ENCODE measurements at places on chromosomes 16 and 17. TPM values are rescaled to one million over a fixed set of nuclear protein-coding genes. Genes with fewer than 3 reads are reported as not detected.

DNA sequence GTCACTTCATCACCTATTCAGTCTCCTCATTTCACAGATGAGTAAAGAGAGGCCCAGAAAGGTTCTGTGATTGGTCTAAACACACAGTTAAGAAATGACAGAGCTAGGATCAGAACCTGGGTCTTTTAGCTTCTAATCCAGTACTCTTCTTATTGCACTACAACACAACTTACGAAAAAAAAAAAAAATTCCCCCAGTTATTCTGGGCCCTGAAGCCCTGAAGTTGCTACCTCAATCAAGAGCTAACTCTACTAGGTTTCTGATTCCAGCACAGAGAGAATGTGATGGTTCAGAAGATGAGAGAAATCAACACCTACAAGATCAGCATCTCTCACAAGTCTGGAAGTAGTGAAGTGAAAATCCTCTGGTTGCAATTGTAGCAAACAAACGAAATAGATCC, 37.3 kb downstream of the GRB7 start:
- peaks cover 46% of the 10 kb centered on the region for H3K36me3 ChIP-seq
- DNase-seq = no peak
- H3K4me3 ChIP-seq = peak overlapping the region; percentile 89
- H3K4me1 ChIP-seq = peaks cover 84% of the 10 kb centered on the region
- peak overlapping the region; percentile 92 for H3K27ac ChIP-seq

- H3K4me1 ChIP-seq = no peaks in the 10 kb centered on the region
- H3K36me3 ChIP-seq = no peaks in the 10 kb centered on the region
- no peak overlapping the region for H3K4me3 ChIP-seq
- H3K27ac ChIP-seq = no peak overlapping the region
Observed at GRCh38 chr16:10787304-10787703, 31.3 kb downstream of the TVP23A start.

DNA sequence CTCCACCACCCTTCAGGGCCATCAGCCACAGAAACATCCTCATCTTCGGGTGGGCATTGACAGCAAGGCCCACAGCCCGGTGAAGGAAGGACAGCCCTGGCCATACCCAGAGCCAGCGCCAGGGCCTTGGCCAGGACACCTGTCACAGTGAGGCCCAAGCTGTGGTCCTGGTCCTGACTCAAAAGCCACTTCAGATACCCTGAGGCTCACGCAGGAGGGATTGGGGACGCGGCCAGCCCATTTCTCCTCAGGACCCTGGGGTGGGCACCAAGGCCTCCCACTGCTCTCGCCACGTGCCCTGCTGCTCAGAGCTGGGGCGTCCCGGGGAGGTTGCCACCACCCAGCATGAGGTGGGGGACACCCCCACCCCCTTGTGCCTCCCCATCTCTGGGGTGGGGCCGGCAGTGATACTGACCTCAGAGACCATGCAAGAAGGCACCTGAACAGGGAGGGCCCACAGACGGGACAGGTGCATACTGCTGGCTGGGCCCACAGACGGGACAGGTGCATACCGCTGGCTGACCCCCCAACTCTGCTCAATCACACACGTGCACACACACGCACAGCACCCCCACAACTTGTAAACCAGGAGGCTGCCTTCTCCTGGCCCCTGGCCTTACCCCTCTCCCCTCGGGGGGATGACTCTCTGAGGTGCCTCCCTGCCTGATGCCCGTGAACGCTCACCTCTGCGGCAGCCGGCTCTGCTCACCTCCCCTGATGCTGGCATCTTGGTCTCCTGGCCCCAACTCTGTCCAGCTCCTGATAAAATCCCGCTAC, 14.2 kb downstream of the SLC7A5 start:
- peaks cover 39% of the 10 kb centered on the region for H3K36me3 ChIP-seq
- H3K27me3 ChIP-seq = no peaks in the 10 kb centered on the region
- no peak for DNase-seq
- peaks cover 76% of the 10 kb centered on the region for H3K4me1 ChIP-seq
- peak overlapping the region; percentile 76 for H3K4me3 ChIP-seq
- H3K27ac ChIP-seq = peak overlapping the region; percentile 95

Gene GJD3
- total RNA-seq = not detected
